NCI-H1694 treated with DMSO at 0.1 percent for 48 hours (cell line): ENCODE measurements at places on chromosomes 12 and 14.

DNA sequence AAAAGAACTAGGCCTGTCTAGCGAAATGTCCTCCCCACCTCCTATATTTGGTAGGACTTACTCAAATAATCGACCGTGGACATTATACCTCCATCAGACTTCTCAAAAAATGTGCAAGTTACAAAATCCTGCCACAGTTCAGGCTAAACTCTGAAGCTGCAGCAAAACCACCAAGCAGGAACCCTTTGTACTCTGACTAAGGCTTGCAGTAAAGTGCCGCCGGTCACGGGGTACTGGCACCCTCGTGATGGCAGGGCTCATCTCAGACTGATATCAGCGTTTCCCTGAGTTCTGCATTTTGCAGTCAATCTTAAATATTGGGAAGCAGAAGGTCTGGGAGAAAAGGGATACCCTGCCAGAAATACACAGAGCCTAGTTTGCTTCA is 17.1 kb downstream of the SLC11A2 start:
- DNase-seq, result peak; percentile 35

DNA sequence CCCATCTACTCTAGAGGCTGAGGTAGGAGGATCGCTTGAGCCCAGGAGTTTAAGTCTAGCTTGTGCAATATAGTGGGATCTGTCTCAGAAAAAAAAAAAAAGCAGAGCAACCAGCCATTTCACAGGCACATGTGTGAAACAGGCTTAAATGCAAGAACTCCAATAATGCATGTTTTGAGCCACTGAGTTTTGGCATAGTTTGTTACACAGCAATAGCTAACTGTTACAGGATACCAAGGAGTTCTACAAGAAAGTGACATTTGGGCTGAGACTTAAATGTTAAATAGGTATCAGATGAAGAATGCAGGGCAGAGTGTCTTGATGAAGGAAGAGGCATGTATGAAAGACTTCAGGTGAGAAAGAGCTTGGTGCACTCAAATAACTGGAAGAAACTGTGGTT is 240.0 kb upstream of the FOXN3 start:
- no peak for DNase-seq

DNA sequence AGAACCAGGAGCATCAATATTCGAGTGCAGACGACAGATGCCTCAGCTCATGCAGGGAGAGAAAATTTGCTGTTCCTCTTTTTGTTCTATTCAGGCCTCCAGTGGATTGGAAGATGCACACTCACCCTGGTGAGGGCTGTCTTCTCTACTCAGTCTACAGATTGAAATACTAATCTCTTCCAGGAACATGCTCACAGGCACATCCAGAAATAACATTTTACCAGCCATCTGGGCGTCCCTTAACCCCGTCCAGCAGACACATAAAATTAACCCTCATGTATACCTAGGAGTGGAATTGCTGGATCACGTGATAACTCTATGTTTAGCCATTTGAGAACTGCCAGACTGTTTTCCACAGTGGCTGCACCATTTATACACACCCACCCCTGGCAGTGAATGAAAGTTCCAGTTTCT is 4.5 kb upstream of the OAS2 start:
- DNase-seq, result peak; percentile 25

GRCh38 chr12:129750421-129750820 is 153.4 kb downstream of the TMEM132D start:
- no peak for DNase-seq

GRCh38 chr12:16352481-16352880 is 5.0 kb downstream of the MGST1 start:
- DNase-seq, result no peak

DNA sequence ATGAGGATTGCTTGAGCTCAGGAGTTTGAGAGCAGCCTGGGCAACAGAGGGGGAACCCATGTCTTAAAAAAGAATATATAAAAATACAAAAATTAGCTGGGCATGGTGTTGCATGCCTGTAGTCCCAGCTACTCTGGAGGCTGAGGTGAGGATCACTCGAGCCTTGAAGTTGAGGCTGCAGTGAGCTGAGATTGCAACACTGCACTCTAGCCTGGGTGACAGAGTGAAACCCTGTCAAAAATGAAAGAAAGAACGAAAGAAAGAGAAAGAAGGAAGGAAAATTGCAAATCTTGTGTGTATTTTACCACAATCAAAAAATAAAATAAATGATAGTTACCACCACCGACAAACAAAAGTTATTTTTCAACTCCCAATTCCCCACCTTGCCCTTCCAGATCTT is 45.3 kb downstream of the SPRING1 start:
- DNase-seq, result no peak

DNA sequence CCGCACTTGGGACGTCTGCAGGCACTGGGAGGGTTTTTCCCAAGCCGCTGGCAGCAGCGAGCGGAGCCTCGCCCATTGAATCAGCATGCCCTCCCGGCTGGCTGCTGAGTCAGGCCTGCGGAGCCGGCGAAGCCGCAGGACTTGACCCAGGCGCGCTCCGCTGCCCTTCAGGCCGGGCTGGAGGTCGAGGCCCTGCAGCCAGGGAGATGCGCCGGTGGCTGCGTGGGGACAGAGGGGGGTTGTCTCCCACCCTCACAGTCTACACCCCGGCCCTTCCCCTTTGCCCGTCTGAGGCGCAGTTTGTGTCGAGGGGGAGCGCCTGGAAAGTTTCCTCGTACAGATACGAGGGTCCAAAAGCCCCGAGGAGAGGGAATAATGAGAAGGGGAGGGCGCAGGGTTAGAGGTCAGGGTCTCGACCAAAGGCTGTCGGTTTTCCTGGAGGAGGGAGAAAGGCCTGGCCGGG is 759 bp upstream of the KLC1 start:
- no peak for DNase-seq

- no peak for DNase-seq
Measured at GRCh38 chr12:104303538-104304151, at the start of gene EID3. TSS of gene EID3 (plus strand) at chr12:104303739. CDS start at chr12:104303935, 196 bp downstream.

- DNase-seq, result no peak
Measured at GRCh38 chr14:29062466-29062865, 295.9 kb downstream of the FOXG1 start.

DNA sequence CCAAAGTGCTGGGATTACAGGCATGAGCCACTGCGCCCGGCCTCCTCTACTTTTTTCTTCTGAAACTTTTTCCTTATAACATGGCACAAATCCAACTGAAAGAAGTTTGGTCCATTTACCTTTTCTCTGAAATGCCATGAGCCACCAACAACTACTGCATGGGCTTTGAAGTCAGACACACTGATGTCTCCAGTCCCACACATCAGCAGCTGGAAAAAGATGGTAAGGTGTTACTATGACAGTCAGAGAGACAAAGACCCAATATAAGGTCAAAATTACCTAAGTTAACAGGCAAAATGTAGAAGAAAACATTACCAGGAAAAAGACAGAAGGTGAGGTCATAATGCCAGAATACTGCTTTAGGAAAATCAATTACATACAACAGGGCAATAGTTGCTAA is 48.2 kb downstream of the AREL1 start:
- no peak for DNase-seq

- no peak for DNase-seq
Measured at GRCh38 chr14:97544571-97544970, 747.4 kb downstream of the VRK1 start.

- DNase-seq, result no peak
Measured at GRCh38 chr12:29414368-29414767, 33.4 kb upstream of the ERGIC2 start.

GRCh38 chr14:61838661-61839245 is 76.5 kb downstream of the SNAPC1 start:
- no peak for DNase-seq

DNA sequence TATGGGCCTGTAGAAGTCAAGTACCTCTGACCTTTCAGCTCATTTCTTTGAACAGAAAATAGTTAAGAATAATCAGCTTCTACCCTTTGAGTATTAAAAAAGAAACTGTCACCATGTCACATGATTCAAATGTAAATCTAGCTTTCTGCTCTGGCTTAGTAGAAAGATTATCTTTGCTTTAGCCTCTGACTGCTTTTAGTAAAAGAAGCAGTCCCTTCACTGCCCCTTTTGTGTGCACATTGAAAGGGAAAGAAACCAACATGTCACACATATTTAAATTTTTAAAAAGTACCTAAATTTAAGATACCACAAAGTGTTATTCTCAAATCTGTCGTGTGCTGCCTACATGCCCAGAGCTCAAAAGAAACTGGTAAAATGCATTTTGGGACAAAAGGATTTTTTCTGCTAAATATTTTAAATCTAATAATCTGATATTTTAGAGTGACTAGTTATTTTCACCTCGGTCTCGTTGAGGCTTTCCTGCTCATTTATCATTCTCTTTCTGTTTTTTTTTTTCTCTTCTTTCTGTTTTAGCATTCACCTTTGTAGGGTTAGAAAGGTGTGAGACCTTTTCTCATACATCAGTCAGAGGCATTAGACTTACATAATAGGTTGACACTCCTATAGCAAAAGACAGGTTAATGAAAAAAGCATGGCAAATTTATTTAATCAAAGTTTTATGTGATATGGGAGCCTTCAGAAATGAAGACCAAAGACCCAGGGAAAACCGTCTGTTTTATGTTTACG is 41.3 kb downstream of the SLC16A7 start:
- no peak for DNase-seq

- no peak for DNase-seq
Measured at GRCh38 chr14:32352631-32353030, 23.5 kb downstream of the AKAP6 start.

DNA sequence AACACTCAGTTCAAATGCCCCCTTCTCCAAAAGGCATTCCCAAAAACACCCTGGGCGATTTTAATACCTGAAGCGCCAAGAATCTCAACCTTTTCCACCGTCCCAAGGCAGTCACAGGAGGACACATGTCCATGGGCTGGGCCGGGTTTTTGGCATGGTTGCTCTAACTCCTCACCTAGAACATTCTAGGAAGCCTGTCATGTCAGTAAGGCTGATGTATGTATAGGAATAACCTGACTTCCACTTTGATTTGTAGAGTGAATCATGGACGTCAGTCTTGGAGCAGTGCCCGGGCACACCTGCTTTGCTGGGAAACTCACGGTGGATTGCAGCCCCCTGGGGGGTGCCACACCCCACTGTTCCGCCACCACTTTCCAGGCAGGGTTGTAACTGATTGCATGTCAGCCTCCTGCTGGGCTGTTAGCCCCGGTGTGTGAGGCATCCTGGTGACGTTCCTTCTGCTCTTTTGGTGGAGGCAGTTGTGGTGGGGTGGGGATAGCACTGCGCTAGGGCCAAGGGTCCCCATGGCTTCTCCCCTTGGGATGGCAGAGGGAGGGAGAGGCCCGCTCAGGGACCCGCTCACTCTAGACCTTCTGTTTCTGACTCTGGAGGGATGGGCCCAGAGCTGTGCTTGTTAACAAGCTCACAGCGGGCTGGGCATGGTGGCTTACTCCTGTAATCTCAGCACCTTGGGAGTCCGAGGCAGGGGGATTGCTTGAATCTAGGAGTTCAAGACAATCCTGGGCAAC is 35.2 kb upstream of the FAM181A start:
- DNase-seq, result no peak

DNA sequence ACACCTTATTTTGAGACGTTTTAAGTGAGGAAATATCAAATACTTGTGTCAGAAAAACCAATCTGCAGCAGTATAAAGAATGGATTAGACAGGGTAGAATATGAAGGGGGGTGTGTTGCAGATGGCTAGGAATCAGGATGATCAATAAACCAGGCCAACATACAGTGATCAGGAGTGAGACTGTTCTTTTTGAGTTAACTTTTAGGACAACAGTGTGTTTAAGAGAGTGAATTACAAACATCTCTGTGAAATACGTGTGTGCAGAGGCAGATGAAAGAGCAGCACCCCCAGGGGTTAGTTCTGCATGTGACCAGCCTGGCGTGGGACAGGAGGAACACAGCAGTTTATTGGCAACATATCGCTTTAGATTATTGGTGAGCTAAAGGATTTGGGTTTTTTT is 10.6 kb upstream of the NRDE2 start:
- no peak for DNase-seq

- DNase-seq, result no peak
Measured at GRCh38 chr12:102964872-102965271, 7.4 kb downstream of the ASCL1 start.

- DNase-seq, result no peak
Measured at GRCh38 chr12:104352106-104352713, 48.7 kb downstream of the EID3 start.

- DNase-seq, result no peak
Measured at GRCh38 chr14:99889268-99889667, 96.1 kb downstream of the EML1 start.

- DNase-seq, result no peak
Measured at GRCh38 chr12:69684466-69684865, 14.6 kb downstream of the BEST3 start.

GRCh38 chr14:32620303-32620702 is 291.2 kb downstream of the AKAP6 start:
- no peak for DNase-seq

- DNase-seq, result no peak
Measured at GRCh38 chr12:25433024-25433423, 120.1 kb downstream of the LMNTD1 start.

DNA sequence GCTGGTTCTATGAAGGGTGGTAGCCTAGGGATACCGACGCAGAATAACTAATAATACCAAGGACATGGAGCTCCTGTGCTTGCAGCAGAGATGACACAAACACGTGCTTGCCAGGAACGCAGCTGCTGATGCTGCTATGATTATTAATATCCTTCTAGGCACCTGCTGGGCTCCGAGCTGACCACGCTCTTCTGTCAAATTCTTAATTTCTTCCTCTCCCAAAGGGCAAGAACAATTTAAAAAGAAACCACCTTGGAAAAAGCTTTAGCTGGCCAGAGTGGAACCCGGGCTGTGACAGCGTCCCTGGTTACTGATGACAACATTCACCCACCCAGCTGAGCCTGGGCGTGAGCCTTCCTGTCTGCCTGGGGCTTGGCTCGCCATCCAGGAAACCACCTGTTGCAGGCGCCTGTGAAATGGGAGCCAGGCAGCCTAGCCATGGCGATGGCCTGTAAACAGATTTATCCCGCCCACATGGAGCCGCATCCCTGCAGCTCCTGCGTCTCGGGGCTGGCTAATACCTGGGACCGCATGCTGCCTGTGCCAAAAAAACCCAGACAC is 28.8 kb downstream of the CLMN start:
- peak; percentile 86 for DNase-seq

DNA sequence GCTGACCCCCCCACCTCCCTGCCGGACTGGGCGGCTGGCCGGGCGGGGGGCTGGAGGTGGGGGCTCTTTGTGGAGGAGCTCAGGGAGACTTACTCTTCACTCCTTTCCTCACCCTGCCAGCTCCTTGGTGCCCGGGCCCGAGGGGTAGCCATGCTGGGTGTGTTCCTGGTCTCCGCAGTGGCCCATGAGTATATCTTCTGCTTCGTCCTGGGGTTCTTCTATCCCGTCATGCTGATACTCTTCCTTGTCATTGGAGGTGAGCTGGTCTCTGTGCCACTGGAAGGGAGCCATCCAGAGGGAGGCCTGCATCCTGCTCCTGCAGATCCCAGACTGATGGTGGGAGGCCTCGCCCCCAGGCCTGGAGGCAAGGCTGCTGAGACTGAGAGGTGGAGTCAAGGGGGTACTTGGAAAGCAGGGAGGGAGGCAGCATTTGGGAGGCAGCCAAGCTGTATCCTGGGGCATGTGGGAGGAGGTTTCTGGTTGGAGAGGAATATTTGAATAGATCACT is 19.7 kb downstream of the SOAT2 start:
- no peak for DNase-seq

GRCh38 chr12:108009442-108010070 is 119.5 kb upstream of the WSCD2 start:
- no peak for DNase-seq
